Cardiac fibroblast (primary cell): ENCODE measurements at places on chromosomes 16 and 17.

DNA sequence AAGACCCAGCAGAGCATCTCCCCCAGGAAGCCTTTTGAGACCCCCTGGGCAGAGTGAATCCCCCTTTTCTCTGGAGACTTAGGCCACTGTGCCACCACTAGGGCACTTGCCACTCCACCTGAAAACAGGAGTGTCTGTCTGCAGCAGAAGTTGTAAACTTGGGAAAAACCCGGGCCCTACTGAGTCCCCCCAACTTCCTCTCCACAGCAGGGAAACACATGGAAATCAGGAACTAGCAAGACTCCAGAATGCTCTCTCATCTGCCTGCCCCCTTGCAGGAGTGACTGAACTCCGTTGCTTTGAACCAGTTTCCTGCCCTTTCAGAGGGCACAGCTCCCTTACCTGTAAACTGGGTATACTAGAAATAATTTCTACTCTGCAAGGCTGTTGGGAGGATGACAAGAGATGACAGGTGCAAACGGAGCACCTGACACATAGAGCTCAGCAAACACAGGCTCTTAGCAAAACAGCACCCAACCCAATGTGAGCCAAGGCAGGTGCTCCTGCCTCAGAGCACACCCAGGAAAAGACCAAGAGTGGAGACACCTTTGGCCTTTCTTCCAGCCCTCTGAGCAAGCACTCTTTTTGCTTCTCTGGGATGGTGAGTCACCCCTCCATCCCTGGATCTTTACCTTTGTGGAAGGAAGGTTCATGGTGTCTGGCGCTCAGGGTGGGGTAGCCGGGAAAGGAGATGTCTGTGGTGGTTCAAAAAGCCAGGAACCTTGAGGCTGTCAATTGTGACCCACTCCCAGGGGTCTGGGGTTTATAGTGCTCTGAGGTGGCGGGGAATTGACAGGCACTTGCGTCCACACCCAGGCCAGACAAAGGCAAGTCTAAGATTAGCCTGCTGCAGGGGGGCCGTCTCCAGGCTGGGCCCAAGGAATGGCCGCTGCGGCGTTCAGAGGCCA, at the start of gene HCRT:
TSS of gene HCRT (minus strand) at position 740 of the 908 bp plus-strand sequence. CDS start at position 653, 87 bp downstream.
- DNase-seq: no peak

- DNase-seq: peak; percentile 36
These were observed 11.2 kb downstream of the TFAP4 start for GRCh38 chr16:4261557-4262172.

DNA sequence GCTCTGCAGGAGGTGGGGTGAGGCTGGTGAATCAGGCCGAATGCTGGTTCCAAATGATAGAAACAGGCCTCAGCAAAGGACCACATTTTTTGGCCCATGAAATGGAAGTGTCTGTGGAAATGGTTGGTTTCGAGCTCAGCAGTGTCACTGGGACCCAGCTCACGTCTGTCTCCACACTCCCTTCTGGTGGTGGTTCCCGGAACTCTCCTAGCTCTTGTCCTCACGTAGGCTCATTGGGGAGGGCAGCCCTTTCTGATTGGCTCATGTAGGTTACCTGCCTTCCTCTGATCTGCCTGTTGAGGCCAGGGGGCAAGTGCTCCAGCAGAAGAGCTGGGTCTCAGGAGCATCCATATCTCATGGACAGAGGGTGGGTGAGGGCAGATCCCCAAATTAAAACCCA, 4.0 kb downstream of the ALG1 start:
- DNase-seq: no peak

DNA sequence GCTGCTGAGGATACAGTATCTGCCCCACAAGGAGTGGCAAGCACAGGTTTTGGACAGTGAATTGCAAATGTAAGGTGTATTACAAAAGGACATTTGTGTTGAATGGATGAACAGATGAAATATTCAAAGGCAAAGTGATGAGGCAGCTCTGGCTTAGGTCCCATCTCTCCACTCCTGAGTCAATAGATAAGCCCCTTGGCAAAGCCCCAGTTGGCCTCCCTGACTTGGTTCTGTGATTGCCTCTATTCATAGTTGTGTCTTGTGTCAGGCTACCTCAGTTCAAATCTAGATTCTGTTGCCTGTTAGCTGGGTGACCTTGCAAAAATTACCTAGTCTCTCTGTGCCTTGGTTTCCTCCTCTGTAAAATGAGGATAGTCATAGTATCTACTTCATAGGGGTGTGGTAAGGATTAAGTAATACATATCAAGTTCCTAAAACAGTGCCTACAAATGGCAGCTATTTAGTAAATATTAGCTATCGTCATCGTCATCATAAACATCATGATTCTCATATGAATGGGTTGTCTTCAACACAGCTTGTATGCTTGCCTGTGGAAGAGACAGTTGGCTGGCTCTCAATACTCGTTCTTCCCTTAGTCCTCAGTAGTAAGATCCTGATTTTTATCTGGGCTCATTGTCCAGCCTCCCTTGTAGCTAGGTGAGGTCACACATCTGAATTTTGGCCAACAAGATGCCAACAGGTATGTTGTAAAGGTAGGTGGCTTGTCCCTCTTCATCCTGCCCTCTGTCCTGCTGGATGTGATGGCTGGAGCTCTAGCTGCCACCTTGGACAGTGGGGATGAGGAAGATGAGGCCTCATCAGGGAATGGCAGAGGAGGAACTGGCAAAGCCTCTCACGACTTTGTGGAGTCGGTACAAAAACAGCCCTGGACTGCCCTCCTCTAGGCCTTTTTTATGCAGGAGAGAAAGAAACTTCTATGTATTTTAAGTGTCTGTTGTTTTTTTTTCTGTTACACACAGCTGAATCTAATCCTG, 2.1 kb upstream of the MFAP4 start:
- DNase-seq: no peak

DNA sequence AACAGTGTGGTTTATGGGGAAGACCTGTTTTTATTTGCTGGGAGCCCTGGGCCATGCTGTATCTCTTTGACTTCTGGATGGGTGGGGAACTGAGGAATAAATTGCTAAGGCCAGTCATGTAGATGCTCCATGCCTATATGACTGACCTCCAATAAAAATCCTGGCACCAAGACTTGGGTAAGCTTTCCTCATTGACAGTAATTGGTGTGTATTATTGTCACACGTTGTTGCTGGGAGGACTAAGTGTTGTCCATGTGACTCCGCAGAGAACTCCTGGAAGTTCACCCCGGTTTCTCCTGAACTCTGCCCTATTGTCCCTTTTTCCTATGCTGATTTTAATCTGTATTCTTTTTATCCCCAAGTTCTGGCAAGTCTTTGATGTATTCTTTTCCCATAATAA, 33.4 kb upstream of the USP22 start:
- DNase-seq: no peak

GRCh38 chr16:48136547-48137360, 19.0 kb downstream of the ABCC12 start:
- peak; percentile 64 for DNase-seq

- DNase-seq: no peak
These were observed 126.3 kb upstream of the IRX3 start for GRCh38 chr16:54412777-54413455.

GRCh38 chr17:45146890-45147580, 1.2 kb upstream of the HEXIM1 start:
- peak; percentile 76 for DNase-seq

GRCh38 chr17:78779850-78780249, 2.2 kb downstream of the CYTH1 start:
- no peak for DNase-seq

GRCh38 chr16:2210386-2211365, at the start of gene BRICD5:
Gene BRICD5 (minus strand): TSS chr16:2210863. CDS start chr16:2210833, 30 bp downstream.
- DNase-seq: no peak

DNA sequence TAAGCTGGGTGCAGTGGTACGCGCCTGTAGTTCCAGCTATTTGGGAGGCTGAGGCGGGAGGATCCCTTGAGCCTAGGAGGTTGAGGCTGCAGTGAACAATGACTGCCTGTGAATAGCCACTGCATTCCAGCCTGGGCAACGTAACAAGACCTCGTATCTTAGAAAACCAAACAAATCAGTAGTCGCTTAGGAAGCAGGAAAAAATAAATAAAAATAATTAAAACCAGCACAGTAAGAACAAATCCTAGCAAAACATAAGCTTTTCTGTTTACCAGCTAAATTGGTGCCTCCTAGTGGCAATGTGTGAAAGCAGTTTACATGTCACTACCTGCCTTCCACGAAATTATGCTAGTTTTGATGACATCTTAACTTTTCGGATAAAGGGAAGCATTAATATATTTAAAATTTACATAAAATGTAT, 1.3 kb downstream of the ARMC5 start:
- DNase-seq: peak; percentile 75

GRCh38 chr17:82386255-82386831, 14.8 kb downstream of the UTS2R start:
- DNase-seq: no peak

GRCh38 chr17:42026857-42027589, 7.1 kb downstream of the NKIRAS2 start:
- DNase-seq: no peak

DNA sequence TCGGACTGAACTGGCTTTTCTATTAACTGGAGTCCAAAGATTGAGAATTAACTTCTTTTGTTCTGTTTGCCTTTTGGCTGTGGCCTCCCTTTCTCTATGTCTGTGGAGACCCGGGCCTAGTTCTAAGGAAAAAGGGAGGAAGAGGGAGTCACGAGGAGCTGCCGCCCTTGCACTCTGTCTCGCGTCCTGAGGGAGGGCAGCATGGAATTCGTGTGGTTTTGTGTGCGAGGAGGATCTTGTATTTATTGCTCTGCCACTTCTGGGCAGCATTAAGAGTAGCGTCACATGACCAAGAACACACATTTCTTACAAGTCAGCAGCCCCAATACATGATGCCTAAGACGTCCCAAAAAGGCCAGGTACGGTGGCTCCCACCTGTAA, 23.6 kb downstream of the METTL22 start:
- DNase-seq: no peak

- peak; percentile 52 for DNase-seq
These were observed 417.1 kb upstream of the CDH11 start for GRCh38 chr16:65538976-65539375.

DNA sequence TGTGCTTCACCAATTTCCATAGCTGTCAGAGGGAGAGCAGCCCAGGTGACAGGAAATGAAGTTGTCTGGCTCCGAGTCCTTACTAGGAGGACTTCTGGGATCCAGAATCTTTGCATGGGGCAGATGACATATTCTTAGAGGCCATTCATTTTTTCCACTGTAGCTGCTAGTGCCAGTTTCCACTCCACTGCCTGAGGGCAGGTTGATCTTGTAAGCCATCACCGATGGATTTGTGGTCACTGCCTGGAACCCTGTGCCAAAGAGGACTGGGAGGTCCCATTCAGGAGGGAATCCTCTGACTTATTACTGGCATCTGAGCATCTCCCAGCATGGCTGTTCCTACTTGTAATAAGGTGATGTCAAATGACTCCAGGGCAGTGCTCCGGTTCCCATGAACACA, 144.1 kb upstream of the KCNJ18 start:
- no peak for DNase-seq

DNA sequence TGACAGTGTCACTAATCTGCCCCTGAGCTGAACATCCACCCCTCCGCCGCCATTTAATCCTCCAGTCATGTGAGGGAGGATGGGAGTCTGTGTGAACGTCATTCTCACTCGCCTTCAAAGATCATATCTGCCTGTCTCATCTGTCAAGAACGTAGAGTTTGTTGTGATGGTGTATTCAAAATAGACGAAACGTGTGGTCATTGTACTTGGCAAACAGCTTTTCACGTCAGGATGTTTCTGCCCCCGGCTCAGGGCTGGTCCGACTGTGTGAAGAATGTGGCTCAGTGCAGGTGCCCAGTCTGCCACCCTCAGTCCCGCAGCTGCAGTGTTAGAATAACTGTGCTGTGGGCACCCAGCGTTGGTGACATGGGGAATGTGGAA, 148.0 kb downstream of the KCNJ12 start:
- DNase-seq: peak; percentile 45

GRCh38 chr17:33980193-33980592, 274.9 kb upstream of the CCL2 start:
- DNase-seq: no peak

- DNase-seq: no peak
These were observed 107.8 kb downstream of the CLEC16A start for GRCh38 chr16:11051879-11052808.

DNA sequence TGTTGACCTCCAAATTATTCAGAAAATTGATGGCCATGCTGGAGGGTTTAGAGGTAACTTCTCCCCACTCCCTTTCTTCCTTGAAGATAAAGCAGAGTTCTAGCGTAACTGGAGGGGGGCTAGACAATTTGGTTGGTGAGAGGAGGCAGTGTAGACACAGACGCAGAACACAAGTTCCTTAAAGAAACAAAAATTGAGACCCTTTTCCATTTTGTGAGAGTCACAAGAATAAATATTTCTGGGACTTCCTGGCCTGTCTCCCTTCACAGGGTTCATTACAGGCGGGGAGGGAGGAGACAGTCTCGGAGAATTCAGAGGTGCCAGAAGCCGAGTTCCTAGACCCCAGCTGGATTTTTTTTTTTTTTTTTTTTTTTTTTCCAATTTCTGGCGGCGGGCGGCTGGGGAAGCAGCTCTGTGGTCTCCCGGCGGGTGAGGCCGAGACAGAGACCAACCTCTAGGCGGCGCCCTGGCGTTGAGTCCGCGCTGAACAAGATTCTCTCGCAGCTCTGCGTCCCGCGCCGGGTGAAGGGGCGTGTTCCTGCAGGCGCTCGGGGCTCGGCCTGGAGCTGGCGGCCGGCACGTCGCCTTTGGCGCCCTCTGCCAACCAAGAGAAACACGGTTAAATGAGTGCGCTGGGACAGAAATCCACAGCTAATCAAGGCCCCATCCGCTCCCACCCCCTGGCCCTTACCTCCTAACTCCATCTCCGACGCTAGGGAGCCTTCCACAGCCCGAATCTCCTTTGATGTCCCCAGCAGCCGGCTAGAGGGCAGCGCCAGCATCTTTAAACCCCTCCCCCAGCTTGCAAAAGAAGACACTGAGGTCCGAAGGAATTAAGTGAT, 10.2 kb upstream of the HOXB9 start:
- peak; percentile 60 for DNase-seq

- no peak for DNase-seq
These were observed 30.3 kb downstream of the MRTFB start for GRCh38 chr16:14101415-14101814.

GRCh38 chr17:61275395-61275794, 124.2 kb upstream of the TBX2 start:
- no peak for DNase-seq

GRCh38 chr17:49817993-49818392, 29.5 kb downstream of the KAT7 start:
- no peak for DNase-seq

DNA sequence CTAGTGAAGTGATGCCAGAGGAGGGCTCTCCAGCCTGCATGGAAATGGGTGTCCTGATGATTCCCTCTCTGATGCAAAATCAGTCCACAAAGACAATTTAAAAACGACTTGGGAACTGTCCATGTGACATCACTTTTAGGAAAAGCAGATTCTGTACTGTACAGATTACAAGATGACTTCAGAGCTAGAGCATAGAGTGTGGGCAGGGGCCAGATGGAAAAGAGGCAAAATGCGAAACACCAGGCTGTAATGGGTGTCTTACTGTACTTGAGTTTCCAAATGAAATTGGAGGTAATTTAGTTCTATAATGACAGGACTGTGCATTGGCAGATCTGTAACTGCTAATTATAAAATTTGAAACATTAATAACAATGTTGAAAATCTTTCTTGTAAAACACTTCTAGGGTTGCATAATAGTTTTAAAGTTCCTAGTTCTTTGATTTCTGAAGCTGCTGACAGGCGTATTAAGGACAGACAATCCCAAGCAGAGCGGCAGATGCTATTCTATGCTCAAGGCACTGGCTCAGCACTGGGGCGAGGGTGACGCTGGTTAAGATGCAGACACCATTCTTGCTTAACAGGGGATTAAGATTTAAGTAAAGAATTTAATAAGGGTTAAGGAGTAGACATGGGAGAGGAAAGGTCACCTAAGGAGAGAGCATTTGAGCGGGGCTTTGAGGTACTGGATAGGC, 29.6 kb downstream of the OGFOD1 start:
- DNase-seq: no peak
